Transverse colon (tissue), 4 donors: ENCODE measurements at places on chromosomes 4 and X. TPM values are rescaled to one million over a fixed set of nuclear protein-coding genes. Genes with fewer than 3 reads are reported as not detected.

Gene KLHL4
- total RNA-seq = 0.27 TPM

Gene TEX13B
- not detected for total RNA-seq

- H3K27ac ChIP-seq = no peak overlapping the region
- H3K36me3 ChIP-seq = no peaks in the 10 kb centered on the region
- no peak overlapping the region for H3K4me3 ChIP-seq
- no peak for DNase-seq
Measured at GRCh38 chrX:10166248-10166716, 9.5 kb downstream of the CLCN4 start.

DNA sequence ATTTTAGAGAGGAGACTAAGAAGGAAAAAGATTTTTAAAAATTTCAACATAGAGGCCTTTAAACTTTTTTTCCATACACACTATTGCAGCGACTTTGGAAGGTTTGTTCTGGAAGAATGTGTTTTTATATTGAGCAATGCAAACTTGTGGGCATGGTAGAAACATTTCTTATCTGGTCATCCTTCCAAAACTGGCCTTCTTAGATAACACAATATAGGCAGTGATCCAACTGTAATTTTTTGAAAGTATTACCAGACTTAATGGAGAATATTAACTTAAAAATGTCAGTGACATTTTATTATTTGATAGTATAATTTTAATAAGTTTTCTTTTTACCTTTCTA lies 25.6 kb downstream of the FHDC1 start:
- no peak overlapping the region for H3K27ac ChIP-seq
- H3K36me3 ChIP-seq = no peaks in the 10 kb centered on the region
- H3K4me3 ChIP-seq = no peak overlapping the region
- DNase-seq = no peak
- H3K4me1 ChIP-seq = peaks cover 13% of the 10 kb centered on the region

DNA sequence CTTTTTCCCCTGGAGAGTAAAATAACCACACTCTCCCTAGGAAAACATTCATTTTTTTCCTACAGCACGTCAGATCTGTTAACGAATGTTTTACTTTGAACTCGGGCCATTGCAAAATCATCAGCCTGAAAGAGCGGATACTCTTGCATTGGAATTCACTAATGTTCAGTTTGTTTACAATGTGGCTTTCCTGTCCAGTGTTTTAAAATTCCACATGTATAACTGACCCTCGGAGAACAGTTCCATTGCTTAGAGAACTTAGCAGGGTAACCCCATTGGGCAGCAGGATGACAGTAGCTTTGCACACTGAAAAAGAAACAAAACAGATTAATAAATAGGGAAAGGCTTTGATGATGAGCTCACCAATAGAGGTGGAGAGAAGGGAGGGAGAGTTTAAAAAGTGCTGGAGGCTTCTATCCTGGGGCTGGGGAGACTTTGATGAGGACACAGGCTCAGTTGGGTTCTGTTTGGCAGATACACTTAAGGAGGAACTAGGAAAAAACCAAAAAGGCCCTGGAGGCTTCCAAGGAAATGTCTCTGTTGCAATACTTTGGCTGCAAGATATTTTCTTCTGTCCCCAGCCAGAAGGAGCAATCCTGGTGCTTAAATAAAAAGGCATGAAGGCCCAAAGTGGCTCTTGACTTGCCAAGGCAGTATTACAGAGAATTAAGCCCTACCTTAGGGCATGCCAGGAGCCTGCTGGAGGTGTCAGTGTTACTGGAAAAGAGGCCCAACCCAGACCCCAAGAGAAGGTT lies 143.1 kb downstream of the ARSF start:
- H3K27me3 ChIP-seq = no peaks in the 10 kb centered on the region
- no peaks in the 10 kb centered on the region for H3K4me1 ChIP-seq
- no peak for DNase-seq
- no peak overlapping the region for H3K27ac ChIP-seq

DNA sequence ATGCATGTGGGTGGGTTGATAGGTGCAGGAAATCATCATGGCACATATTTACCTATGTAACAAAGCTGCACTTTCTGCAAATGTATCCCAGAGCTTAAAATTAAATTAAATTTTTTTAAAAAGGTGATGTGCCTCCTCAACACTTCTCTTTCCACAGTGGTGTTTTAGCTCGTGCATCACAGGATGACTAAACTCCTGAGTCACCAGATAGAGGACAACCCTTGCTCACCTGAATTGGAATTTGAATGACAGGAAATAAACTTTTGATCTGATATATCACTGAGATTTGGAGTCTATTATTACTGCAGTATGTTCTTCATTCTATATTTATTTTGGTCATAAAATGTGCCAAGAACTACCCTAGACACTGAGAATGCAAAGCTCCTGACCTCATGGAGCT lies 185.3 kb downstream of the MAPK10 start:
- no peaks in the 10 kb centered on the region for H3K4me1 ChIP-seq
- H3K36me3 ChIP-seq = no peaks in the 10 kb centered on the region
- no peak overlapping the region for H3K4me3 ChIP-seq

- DNase-seq = no peak
- H3K36me3 ChIP-seq = no peaks in the 10 kb centered on the region
Measured at GRCh38 chr4:80173401-80173800, 23.9 kb upstream of the PRDM8 start.

GRCh38 chr4:113256946-113257345 lies 207.5 kb downstream of the ANK2 start:
- H3K27me3 ChIP-seq = no peaks in the 10 kb centered on the region
- H3K27ac ChIP-seq = no peak overlapping the region
- DNase-seq = no peak
- no peak overlapping the region for H3K4me3 ChIP-seq
- H3K4me1 ChIP-seq = no peaks in the 10 kb centered on the region

DNA sequence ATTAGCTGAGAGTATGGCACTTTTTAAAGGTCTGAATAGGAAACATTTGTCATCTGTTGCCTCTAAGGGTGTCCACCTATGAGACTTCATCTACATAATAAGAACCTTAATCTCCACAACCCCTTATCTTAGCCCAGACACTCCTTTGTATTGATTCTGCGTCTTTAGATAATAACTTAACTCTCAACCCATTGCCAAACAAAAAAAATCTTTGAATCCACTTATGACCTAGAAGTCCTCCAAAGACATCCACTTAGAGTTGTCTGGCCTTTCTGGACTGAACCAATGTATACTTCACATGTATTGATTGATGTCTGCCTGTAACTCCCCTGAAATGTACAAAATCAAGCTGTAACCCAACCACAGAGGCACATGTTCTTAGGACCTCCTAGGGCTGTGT lies 66.0 kb upstream of the CHRNA9 start:
- no peak overlapping the region for H3K27ac ChIP-seq
- H3K27me3 ChIP-seq = no peaks in the 10 kb centered on the region
- H3K4me3 ChIP-seq = no peak overlapping the region
- no peaks in the 10 kb centered on the region for H3K4me1 ChIP-seq
- H3K36me3 ChIP-seq = no peaks in the 10 kb centered on the region
- DNase-seq = no peak
